NCI-H510A (cell line): ENCODE measurements at places on chromosomes 5 and 9.

DNA sequence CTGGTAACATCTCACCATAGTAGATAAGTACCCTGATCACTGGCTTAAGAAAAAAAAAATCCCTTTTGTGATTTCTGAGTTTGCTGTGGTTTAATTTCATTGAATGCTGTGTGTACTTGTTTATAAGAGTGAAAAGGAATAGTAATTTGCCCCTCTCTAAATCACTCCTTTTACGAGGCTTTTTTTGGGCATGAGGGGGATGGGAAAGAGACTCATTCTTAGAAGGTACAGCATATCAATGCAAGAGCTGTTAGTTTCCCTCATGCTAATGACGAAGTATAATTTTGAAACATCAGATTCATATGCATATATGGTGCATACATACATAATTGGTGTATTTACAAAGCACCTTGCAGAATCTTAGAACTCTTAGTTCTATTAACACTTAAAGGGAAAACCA is 2.4 kb upstream of the SLC44A1 start:
- DNase-seq = no peak

- no peak for DNase-seq
These were observed 43.2 kb downstream of the RFK start for GRCh38 chr9:76351006-76351405.

- no peak for DNase-seq
These were observed 174.0 kb downstream of the HMHB1 start for GRCh38 chr5:143985832-143986515.

DNA sequence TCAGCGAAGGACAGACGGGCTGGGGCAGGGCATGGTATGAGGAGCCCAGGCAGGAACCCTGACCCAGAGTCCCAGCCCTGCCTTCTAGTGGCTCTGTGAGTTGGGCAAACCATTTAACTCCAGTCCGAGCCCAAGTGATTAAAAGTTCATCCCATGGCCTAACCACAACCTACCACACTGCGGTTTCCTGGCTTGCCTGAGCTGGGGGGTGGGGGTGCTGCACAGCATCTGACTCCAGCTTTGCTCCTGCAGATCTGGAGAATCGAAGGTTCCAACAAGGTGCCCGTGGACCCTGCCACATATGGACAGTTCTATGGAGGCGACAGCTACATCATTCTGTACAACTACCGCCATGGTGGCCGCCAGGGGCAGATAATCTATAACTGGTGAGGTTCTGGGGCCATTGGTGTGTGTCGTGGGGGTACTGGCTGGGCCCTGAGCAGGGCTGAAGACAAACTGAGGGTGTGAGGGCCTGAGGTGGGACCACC is 49.0 kb downstream of the STOM start:
- no peak for DNase-seq

- no peak for DNase-seq
These were observed 746.1 kb upstream of the MEF2C start for GRCh38 chr5:89628876-89629635.

GRCh38 chr5:140700177-140701144 is at the start of gene ZMAT2:
Gene ZMAT2 (plus strand): TSS chr5:140700447. CDS start chr5:140700461, 14 bp downstream.
- peak; percentile 81 for DNase-seq

GRCh38 chr5:56812110-56812509 is 3.2 kb upstream of the MAP3K1 start:
- DNase-seq = peak; percentile 15

DNA sequence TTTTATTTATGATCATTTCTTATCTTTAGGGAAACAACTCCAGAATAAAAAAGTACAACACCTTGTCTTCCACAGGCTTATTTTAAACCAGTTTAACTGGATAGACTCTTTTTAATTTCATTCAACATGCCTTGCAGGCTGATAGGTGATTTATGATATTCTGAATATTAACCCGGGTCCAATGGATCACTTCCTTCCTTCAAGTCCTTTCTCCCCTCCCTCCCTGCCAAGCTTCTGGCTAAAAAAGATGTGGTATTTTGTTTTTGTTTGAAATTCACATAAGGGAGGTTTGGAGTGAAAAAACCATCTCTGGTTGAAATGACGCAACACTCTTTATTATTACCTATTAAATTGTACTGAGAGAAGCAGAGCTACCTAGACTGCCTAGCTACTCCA is 265.3 kb downstream of the MLLT3 start:
- no peak for DNase-seq

DNA sequence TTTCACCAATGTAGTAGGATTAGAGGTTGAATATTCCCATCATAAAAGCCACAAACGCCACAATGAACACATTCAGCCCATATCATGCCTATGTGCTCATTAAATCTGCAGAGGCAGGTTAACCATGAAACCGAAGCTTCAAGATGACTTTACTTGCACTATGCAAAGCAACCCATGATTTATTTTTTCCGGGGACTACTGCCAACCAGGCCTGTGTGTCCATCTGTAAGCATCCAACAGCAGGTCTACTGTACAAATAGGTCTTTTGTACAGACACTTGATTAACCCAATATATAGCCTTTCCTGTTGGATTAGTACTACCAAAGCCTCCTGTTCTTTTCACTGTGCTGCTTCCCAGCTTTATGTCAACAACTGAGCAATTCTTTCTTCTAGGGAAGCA is 104.9 kb upstream of the CDH10 start:
- DNase-seq = no peak

GRCh38 chr5:140561753-140562523 is 2.5 kb downstream of the APBB3 start:
- DNase-seq = no peak
